ENCODE measurements at places on chromosomes 7 and 10. TPM values are rescaled to one million over a fixed set of nuclear protein-coding genes. Genes with fewer than 3 reads are reported as not detected.

Gene LRMDA
- total RNA-seq: 25.7 TPM

DNA sequence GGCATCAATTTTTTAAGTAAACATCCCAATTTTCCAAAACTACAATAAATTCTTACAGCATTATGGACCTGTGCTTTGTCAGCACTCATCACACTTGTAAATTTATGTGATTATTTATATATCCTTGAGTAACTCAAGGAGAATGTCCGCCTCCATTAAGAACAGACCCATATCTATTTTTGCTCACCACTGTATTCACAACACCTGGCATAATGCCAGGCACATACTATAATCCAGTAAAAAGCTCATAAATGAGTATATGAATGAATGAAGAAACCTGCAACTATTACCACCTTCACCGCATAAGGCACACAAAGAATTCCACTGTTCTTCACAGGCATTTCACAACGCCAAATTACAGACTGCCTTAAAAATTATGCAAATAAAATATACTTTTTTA, 46.9 kb downstream of the MINDY3 start:
- DNase-seq: no peak

DNA sequence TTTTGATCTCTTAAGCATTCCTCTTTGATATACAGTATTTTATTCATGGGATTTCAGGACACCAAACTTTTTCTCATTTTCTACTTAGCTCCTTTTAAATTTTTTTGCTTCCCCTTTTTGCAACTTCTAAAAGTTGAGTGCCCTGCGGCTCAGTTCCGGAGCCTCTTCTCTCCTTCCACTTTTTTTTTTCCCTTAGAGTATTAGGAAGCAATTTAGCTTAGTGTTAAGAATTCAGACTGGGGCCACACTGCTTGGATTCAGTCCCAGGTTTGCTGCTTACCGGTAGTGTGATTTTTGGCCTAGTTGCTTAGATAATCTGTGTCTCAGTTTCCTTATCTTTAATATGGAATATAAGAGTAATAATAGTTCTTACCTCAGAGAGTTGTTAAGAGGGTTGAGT, 3.4 kb downstream of the STAM start:
- DNase-seq: peak; percentile 55

- no peak for DNase-seq
Measured at GRCh38 chr7:857661-858060, 18.7 kb upstream of the GET4 start.

GRCh38 chr7:136527554-136527953, 340.9 kb upstream of the CHRM2 start:
- no peak for DNase-seq

DNA sequence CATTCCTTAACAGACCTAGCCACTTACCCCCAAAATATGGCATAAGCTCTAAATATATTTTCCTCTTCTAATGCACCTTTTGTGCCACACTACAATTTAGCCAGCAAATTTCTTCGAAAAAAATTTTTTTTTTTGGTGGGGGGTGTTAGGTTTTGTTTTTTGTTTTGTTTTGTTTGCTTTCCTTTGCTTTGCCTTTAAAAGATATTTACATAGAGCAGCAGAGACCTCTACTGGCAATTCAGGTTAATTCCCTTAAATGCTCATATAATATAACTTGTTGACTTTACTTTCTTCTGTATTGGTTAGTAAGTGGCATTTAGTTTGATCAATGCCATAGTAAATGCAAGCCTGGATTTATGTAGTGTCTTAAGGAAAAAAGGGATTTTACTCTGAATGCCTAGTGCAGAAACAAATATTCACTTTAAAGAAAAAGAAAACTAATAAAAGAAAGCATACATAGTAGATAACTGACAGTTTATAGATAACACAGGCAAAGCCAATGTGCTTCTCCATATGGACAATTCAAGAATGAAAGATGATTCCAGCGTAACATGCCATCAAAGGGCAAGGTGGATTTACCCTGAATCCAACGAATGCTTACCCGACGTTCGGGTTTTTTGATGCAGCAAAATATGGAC, 1250.6 kb downstream of the GATA3 start:
- no peak for DNase-seq

DNA sequence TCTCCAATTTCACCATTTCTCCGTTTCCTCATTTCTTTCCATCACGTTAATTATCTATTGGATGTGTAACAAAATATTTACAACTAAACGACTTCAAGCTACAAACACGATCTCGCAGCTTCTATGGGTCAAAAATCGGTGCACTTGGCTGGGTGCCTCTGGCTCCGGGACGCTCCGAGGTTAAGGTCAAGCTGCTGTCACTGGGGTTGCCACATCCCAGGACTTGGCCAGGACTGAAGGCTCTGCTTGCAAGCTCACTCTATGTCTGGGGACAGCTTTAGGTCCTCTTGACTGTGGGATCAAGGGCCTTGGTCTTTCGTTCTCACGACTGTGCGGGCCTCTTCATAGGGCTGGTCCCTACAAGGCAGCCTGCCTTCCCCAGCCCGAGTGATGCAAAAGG, 159.7 kb downstream of the CCDC3 start:
- no peak for DNase-seq
